H7 (cell line): ENCODE measurements at places on chromosomes 7 and 10.

- no peak for DNase-seq
Measured at GRCh38 chr10:17233286-17233991, 5.4 kb downstream of the VIM start.

GRCh38 chr10:32982911-32983909 is 25.2 kb upstream of the ITGB1 start:
- no peak for DNase-seq

DNA sequence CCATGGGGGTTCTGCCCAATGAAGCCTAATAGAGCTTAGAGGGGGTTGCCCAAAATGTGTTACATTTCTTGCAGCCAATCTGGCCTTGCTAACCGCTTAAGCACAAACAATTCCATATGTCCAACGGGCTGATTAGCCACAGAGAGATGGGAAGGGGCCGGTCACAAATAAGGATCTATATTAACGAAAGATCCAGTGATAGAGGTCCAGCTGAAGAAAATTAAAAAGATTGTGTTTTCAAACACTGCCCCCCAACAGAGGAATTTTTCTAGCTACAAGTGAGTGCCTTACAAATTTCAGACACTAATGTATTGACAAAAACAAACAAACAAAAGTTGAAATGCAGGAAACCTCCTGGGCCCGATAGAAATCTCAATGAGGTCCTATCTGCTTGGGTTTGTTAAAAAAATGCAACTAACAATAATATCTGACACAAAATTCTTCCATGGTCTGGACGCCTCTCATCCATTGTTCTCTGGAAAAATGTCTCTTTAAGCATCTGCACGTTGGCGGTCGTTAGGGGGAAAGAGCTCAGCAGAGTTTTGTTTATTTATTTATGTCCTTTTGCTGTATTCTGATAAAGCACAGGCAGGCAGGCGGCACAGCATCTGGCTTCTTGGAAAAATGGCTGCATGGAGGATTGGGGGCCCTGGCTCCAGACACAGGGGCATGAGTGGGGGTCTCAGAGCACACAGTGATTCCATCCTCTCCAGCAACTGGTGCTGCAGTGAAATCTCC is 402.0 kb downstream of the RPS24 start:
- no peak for DNase-seq

DNA sequence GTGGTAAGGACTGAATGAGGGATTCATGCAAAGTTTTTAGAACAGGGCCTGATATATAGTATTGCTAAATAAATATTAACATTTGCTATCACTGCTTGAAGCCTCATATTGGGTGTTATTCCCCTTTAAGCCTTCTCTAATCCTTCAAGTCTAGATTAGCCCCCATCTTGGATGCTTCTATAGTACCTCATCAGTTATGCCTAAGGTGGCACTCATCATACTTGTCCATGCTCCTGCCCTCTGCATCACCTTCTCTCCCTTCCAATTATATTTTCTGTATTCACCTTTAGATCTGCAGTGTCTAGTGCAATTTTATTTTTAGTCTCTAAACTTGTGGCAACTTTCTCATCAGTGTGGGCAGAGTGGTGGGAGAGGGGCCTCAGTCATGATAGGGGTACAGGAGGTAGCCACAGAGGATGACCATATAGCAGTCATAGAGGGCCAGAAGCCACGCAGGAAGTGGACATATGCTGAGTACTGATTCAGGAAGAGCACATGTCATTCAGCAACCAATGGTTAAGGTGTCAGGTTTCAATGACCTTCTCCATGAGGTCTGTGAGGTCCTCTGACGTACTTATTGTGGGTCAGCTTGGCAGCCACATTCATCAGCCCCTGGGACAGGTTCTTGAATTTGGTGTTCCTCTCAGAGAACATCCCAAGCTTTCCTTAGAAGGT is 2.5 kb downstream of the ENTPD1 start:
- no peak for DNase-seq

- DNase-seq = no peak
Measured at GRCh38 chr10:498760-499435, 190.6 kb downstream of the DIP2C start.

DNA sequence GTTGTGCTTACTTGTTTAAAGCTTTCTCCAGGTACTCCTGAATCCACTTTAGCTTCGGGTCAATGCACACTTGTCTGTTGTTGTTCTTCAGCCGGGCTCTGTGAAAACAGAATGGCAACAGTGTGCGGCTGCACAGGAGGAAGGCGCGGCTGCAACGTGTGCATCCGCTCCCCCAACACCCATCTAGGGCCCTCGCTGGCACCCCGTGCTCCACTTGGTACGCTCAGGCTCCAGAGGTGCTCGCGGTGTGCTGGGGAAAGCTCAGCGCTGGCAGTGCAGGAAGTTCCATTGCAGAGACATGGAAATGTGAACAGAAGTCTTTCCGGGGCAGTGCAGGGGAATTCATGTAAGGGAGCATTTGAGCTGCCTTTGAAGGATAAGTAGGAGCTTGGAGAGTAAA is 6.3 kb downstream of the CXCL12 start:
- DNase-seq = no peak

GRCh38 chr10:49512121-49512809 is 26.7 kb downstream of the ERCC6 start:
- no peak for DNase-seq
